Activated T-helper 1 cell treated with anti-CD3 and anti-CD28 coated beads, Interleukin-12 subunit alpha, Interleukin-12 subunit beta, Interleukin-2, Interleukin-4 antibody, amounts not matched to agents 30 ng/mL and 10 ng/mL and 1 ng/mL, durations not matched to agents 14 hours and 24 hours and 36 hours (primary cell): ENCODE measurements at places on chromosomes 4 and X. TPM values are rescaled to one million over a fixed set of nuclear protein-coding genes. Genes with fewer than 3 reads are reported as not detected.

Gene ADH4
- total RNA-seq = not detected in 2 replicates

Gene LRCH2
- not detected in 2 replicates for total RNA-seq

Gene ZMYM3
- total RNA-seq = 12.6 and 13.2 TPM in 2 replicates

Gene IL21
- 136 and 138 TPM in 2 replicates for total RNA-seq

Gene TCEAL7
- total RNA-seq = not detected in 2 replicates

Gene MAGEA2B
- not detected in 2 replicates for total RNA-seq

Gene TMEM271
- not detected in 2 replicates for total RNA-seq
